ENCODE measurements at places on chromosomes 7 and 10. TPM values are rescaled to one million over a fixed set of nuclear protein-coding genes. Genes with fewer than 3 reads are reported as not detected.

Gene TWIST1
- total RNA-seq, result 29.1 TPM

Gene TECPR1
- 24.5 TPM for total RNA-seq

Gene ACSL5
- total RNA-seq, result 13.5 TPM

Gene HTR5A
- total RNA-seq, result not detected

Gene CACNB2
- total RNA-seq, result 0.62 TPM

Gene SP4
- total RNA-seq, result 12.6 TPM

Gene GIMAP6
- 0.56 TPM for total RNA-seq

Gene BUB3
- total RNA-seq, result 223 TPM

Gene CPA4
- 22.7 TPM for total RNA-seq

Gene TAS2R3
- total RNA-seq, result 0.08 TPM

Gene GTF2IRD1
- 5.9 TPM for total RNA-seq

Gene AMZ1
- not detected for total RNA-seq

Gene INA
- total RNA-seq, result not detected

Gene LBX1
- not detected for total RNA-seq

Gene GDF2
- not detected for total RNA-seq

Gene RET
- 0.04 TPM for total RNA-seq

Gene NKX1-2
- total RNA-seq, result 0.02 TPM

Gene KCNH2
- total RNA-seq, result 0.58 TPM

Gene CTBP2
- total RNA-seq, result 69.8 TPM

Gene CLCN1
- total RNA-seq, result not detected

Gene NOBOX
- total RNA-seq, result not detected

Gene GRID2IP
- total RNA-seq, result not detected

Gene NODAL
- total RNA-seq, result not detected

Gene POT1
- total RNA-seq, result 28.0 TPM

Gene AEBP1
- total RNA-seq, result 0.06 TPM

Gene PNLIPRP3
- total RNA-seq, result not detected

Gene C10orf88
- total RNA-seq, result 4.1 TPM

Gene WNT2
- total RNA-seq, result not detected

Gene MYOZ1
- total RNA-seq, result 0.33 TPM

Gene AKR1C4
- total RNA-seq, result not detected

Gene NPY4R2
- total RNA-seq, result not detected

Gene PKD2L1
- total RNA-seq, result not detected

Data from H4 (cell line).